Central memory CD4-positive, alpha-beta T cell (primary cell): ENCODE measurements at places on chromosomes 11 and 22.
A peak's percentile ranks its signal among the peaks of the same experiment; 100 is the strongest.

GRCh38 chr22:36239150-36239400, 252 bp downstream of the APOL2 start:
- DNase-seq: no peak

GRCh38 chr22:23512348-23512705, 67.8 kb downstream of the IGLL1 start:
- no peak for DNase-seq

DNA sequence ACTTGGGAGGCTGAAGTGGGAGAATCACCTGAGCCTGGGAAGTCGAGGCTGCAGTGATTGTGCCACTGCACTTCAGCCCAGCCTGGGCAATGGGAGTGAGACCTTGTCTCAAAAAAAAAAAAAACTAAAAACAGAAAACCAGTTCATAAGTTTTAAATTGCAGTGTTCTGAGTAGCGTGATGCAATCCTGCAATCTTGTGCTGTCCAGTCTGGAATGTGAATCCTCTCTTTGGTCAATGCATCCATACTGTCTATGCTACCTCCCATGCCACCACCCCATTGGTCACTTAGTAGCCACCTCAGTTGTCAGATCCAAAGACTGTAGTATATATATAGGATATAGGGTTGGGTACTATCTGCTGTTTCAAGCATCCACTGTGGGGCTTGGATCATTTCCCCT, 11.1 kb downstream of the YAP1 start:
- no peak for DNase-seq

GRCh38 chr11:1763796-1764661, at the start of gene CTSD:
TSS of gene CTSD (minus strand) at chr11:1763927. CDS start at chr11:1763859, 68 bp downstream.
- DNase-seq: peak; percentile 81

GRCh38 chr22:29105468-29105867, 32.6 kb downstream of the KREMEN1 start:
- no peak for DNase-seq

DNA sequence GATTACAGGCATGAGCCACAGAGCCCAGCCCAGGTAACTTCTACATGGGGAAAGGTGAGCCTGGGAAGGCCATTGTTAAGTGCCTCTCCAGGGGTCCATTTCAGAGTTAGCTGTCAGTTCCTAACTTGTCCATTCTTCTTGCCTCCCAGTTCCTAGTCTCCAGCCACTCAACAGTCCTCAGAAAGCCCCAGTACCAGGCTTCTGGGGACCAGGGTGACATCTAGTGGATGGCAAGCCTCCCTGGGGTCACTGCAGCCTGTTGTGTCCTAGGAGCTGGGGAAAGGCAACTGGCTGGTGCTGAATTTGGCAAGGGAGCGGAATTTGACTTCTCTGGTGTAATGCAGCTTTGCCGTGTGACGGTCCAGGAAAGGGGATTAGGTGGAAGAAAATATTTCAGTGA, 2.1 kb downstream of the LGALS12 start:
- no peak for DNase-seq

DNA sequence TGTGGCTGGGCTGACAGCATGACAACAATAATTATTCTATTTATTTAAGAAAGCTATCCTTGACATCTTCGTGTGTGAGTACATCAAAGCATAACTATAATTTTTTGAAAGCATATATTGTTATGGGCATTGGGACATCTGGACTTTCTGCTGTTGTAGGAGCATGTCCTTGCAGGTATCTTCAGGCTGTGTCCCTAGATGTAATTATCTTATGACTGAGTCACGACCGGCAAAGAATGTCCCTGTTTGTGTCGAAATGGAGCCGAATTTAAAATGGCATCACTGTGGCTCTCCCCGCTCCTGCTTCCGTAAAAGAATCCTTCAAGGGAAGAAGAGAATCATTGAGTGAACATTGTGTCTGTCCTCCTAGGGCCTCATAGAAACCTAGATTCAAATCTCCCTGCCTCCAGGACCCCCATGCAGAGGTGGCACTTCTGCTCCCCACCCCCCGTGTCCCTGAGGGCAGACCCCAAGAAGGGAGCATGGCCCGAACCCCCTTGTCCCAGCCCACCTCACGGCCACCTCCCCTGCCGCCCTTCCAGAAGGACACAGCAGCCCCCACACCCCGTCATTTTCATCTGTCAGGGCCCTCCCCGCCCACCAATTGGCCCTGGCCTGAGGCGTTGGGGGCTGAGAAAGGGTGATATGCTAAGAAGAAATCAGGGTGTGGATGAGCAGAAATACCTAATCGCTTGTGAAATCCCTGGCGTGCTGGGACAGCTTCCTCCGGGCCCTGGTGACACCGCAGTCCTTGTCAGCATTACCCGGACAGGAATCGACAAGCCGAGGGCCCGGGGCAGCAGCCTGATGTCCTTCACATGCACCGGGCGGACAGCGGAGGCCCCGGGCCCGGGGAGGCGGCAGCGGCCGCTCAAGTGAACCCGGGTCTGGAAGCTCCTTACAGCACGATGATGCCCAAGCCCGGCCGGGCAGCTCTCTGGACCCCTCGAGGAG, 48.6 kb upstream of the SLC22A12 start:
- DNase-seq: no peak

GRCh38 chr11:75839851-75840250, 24.8 kb downstream of the UVRAG start:
- DNase-seq: no peak
